ENCODE measurements at places on chromosomes 5 and 9.

DNA sequence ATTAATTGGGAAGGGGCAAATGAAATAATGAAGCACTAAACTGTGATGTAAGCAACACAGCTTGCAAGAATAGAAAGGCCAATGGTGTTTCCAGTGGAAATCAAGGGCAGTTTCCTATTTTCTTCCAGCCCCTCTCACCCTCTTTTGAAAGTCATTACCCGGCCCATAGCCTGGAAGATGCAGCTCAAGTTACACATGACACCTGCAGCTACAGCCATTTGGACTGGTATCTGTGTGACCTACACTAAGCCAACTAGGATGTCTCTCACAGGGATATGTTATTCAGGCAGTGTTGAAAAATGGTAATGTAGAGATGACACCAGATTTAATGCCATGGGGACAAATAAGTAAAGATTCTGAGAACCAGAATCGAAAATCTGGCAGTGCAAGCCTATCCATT lies 439.4 kb upstream of the ZNF462 start:
- no peak for DNase-seq

DNA sequence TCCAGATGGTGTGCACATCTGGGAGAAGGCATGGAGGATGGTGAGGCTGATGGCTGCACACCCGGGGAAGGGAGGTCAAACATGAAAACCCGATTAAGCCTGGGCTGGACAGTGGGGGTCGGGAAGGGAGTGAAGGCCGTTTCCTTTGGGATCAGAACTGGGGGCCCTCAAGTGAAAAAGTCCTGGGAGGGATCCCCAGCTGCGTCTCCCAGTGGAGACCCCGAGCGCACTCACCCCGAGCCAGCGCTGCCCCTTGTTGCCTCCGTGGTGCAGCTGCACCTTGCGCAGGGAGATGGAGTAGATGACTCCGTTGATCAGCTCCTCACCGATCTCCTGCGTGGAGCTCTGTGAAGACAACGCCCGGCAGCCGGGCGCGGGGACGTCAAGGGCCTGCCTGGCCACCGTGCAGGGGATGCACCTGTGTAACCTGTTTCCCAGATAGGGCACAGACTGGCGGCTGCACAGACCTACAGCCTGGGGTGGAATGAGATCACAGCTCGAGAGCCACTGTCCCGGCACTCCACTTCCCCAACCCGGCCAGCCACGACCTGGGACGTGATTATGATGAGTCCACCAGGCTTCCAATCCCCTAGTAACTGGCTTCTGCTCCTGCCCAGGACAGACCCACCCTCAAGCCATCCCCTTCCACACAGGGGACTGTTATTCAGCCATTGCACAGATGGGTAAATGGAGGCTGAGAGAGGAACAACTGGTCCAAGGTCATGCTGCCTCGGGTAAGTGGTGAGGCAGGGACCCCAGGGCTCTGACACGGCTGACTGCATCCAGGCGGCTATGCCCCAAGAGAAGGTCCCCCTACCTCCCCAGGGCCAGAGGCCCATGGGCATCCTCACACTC lies 9.0 kb downstream of the RALGDS start:
- DNase-seq, result no peak

DNA sequence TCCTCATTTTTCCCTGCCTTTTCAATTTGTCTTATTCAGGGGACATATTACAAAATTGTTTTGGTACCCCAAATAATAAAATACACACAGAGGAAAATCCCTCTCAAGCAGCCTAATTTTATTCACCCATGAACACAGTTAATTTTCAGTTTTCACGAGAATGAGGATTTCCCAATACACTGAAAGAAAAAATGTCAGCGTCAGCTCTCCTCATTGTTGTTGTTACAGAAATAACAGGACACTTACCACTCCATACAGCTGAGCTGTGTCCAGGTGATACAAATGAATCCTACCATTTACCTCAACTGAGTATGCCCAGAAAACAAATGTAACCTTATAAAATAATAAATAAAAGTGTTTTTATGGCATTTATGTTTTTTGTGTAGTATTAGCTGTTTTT lies 144.6 kb upstream of the PCA3 start:
- DNase-seq, result no peak

- no peak for DNase-seq
These were observed 13.1 kb downstream of the MSANTD3 start for GRCh38 chr9:100440071-100440470.

GRCh38 chr5:346229-346935 lies 24.9 kb downstream of the AHRR start:
- DNase-seq, result no peak

DNA sequence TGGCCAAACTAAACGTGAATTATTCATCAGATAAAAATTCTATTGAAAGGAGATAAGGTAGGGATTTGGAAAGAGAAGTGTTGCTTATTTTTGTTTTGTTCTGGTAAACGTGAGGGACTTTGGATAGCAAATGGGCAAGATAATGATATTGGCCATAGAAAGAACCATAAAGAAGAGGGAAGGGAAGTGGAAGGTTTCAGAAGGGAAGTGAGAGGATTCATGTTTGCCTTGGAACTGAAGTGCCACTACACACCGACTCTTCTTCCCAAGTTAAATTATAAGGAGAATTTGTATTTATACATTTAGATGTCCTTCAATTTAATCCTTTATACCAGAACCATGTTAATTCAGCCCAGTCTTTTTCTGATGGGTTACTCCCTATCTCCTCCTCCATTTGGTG lies 42.1 kb upstream of the TAF11L2 start:
- no peak for DNase-seq

DNA sequence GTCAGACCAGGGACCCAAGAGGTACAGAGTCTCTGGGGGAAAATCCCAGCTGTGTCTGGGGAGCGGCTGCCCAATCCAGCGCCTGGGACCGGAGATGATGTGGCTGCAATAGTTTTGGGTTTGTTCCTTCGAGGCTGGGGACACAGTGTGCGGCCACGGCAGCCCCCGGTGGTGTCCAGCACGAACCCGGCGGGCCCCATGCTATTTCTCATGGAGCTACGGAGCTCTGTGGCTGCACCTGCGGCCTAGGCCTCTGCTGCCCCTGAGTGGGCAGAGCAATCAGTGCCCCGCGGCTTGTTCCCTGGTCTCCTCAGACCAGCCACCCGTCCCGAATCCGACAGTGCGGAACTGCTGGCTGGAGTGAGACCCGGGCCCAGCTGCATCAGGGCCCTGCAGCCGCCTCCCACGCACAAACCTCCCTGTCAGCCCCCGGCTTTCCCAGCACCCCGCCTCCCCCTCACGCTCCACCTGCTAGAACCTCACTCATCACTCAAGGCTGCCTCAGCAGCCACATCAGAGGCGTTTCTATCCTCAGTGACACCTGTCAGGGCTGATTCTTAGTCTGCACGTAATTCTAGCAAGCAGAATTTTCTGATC lies 29.0 kb downstream of the SARDH start:
- no peak for DNase-seq

DNA sequence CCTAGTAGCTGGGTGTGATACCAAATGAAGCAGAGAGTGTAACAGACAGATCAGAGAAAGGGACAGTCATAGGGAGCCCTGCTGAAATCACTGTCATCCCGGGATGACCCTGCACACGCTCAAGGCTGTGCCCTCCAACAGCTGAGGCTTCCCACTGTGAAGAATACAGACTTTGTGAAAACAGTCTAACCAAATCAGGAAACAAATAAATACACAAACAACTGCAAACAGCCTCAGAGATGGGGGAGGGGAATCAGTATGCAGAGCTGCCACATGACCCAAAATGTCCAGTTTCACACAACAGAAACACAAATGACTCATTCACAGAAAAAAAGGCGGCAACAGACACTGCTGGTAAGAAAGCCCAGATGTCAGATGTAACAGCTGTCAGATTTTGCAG lies 101.9 kb downstream of the ADAMTS2 start:
- no peak for DNase-seq
